Non-pigmented ciliary epithelial cell (primary cell): ENCODE measurements at places on chromosomes 4 and X.

GRCh38 chr4:11503166-11503565 is 74.5 kb upstream of the HS3ST1 start:
- DNase-seq, result no peak

GRCh38 chr4:171794528-171794927 is 18.7 kb upstream of the GALNTL6 start:
- no peak for DNase-seq

GRCh38 chr4:182823576-182823975 is 93.6 kb downstream of the DCTD start:
- DNase-seq, result no peak

GRCh38 chr4:15695729-15696128 is 7.1 kb upstream of the BST1 start:
- no peak for DNase-seq

DNA sequence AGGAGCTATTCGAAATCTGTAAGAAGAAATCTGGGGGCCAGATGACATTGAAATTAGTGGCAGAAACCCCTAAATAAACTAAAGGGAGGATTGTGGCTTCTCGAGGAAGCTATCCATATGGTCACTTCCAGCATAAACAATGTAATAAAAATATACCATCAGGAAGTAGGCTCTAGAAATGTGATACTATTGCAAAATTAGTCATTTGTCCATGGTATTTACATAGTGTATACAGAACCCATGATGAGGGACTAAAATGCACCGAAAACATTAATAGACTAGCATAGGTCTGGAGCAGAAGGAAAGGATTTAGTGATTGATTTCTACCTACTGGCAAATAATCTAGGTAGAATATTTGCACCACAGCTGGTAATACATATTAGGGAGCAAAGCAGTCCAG is 1344.0 kb downstream of the FSTL5 start:
- no peak for DNase-seq

DNA sequence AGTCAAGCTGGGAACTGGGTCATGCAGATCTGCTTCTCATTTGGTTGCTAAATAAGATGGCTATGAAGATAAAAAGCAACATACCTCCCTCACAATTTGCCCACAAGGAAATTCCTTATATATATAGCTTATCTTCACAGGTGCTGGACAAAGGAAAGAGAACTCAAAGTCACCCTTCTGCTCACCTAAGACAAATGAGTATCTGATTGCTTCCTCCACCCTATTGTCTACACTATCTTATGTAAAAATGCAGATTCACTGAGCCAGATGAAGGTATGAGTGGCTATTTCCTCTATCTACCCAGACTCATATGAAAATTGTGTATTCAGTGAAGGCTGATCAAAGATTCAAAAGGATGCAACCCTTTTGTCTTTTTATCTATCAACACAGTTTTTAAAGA is 50.8 kb downstream of the CHM start:
- DNase-seq, result no peak

- DNase-seq, result no peak
Observed at GRCh38 chr4:150256841-150257730, 178.8 kb downstream of the DCLK2 start.

DNA sequence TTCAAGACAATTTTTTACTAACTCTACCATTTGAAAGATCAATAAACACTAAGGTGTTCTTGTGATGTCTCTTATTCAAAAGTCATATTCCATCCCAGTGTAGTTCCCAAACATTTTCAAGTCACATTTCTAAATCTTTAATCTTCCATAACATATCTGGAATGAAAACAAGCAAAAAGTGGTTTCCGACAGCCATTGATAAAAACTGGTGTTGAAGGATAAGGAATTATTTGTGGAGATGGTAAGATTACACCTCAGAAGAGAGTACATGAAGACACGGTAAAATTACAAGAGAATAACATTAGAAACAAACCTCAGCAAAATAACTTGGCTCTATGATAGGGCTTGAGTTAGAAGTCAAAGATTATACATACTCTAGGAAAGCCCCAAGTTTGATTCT is 4.3 kb downstream of the CHIC2 start:
- no peak for DNase-seq

DNA sequence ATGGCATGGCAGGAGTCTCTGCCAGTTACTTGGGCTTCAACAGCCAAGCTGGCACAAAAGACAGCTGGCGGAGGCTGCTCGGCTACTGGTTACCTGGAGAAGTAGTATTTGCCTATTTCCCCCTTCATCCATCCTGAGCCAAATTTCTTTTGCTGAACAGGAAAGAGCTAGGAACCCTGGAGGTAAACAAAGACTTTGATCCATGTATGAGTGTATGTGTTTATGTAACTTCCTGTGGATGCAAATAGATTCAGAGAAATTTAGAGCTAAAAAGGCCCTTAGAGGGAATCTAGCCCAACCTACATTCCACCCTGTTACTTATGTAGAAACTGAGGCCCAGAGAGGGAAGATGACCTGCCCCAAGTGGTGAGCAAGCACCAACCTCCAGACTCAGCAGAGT is 11.2 kb downstream of the AWAT2 start:
- no peak for DNase-seq

GRCh38 chr4:100936661-100937375 is 410.5 kb downstream of the PPP3CA start:
- DNase-seq, result no peak

DNA sequence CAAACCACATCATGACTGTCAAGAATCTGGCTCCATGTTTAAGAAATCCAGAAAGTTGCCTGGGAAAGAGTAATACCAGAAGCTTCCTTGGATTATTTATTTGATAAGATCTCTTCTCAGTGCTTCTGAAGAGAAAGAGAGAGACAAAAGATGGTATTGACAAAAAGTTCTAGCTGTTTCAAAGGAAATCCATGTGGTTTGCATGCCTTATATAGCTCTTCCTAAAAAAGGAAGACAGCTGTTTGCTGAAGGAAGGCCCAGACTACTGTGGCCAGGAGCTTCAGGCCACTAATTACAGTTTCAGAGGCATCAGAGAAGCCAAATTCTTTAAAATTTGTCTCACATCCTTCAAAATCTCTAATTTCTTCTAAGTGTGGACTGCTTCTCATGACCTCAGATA is 565.2 kb upstream of the SLIT2 start:
- DNase-seq, result no peak

- DNase-seq, result no peak
Observed at GRCh38 chr4:5124876-5125275, 73.6 kb downstream of the STK32B start.

GRCh38 chrX:18698737-18699650 is 8.5 kb upstream of the PPEF1 start:
- no peak for DNase-seq

- DNase-seq, result no peak
Observed at GRCh38 chrX:139093201-139093600, 381.7 kb upstream of the FGF13 start.

GRCh38 chrX:120087289-120088017 is 10.0 kb upstream of the RHOXF2B start:
- no peak for DNase-seq

GRCh38 chr4:39715788-39716187 is 17.9 kb downstream of the UBE2K start:
- no peak for DNase-seq

- no peak for DNase-seq
Observed at GRCh38 chr4:144304025-144304424, 163.5 kb upstream of the GYPA start.
